ENCODE measurements at places on chromosomes 16 and 17. TPM values are rescaled to one million over a fixed set of nuclear protein-coding genes. Genes with fewer than 3 reads are reported as not detected.

GRCh38 chr17:51322390-51323029 is 62.2 kb downstream of the UTP18 start:
- no peak overlapping the region for H3K4me3 ChIP-seq
- peaks cover 7% of the 10 kb centered on the region for H3K27me3 ChIP-seq
- peak; percentile 43 for DNase-seq

GRCh38 chr16:75254359-75254837 is 3.0 kb upstream of the BCAR1 start:
- peaks cover 7% of the 10 kb centered on the region for H3K36me3 ChIP-seq
- H3K27ac ChIP-seq = peak overlapping the region; percentile 90
- peak; percentile 91 for DNase-seq
- peaks cover 11% of the 10 kb centered on the region for H3K27me3 ChIP-seq

- H3K4me3 ChIP-seq = no peak overlapping the region
- H3K27ac ChIP-seq = no peak overlapping the region
- no peaks in the 10 kb centered on the region for H3K4me1 ChIP-seq
- no peaks in the 10 kb centered on the region for H3K36me3 ChIP-seq
- DNase-seq = no peak
Measured at GRCh38 chr16:89693289-89693731, 6.8 kb downstream of the CDK10 start.

DNA sequence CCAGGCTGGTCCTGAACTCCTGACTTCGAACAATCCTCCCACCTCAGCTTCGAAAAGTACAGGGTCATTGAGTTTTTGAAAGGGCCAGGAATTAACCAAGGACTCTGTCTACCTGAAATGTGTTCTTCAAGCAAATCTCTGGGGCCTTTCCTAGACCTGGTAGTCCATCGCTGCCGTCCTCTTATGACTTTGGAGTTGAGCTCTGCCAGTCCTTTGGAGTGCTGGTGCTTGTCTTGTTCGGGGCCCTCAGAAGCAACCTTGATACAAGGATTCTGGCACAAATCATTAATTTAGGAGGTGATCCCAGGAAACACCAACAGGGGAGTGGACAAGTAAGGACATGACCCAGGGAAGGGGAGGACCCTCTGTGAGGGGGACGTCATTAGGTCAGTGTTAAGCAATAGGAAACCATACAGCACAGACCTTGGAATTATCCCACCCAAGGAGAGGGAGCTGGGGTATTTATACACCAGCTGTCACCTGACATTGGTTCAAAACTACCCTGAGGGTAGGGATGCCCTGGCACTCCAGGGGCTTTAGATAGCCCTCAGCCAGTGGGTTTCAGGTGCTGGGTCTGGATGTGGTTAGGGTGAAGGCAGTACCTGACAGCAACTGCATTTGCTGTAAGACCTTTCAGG is 187.2 kb downstream of the FOXL1 start:
- DNase-seq = no peak
- no peak overlapping the region for H3K4me3 ChIP-seq
- peaks cover 42% of the 10 kb centered on the region for H3K4me1 ChIP-seq
- H3K27ac ChIP-seq = no peak overlapping the region
- no peaks in the 10 kb centered on the region for H3K36me3 ChIP-seq

Gene CHRNE
- not detected for total RNA-seq

Gene INCA1
- total RNA-seq = 1.0 TPM

Gene RUSF1
- total RNA-seq = 66.6 TPM

DNA sequence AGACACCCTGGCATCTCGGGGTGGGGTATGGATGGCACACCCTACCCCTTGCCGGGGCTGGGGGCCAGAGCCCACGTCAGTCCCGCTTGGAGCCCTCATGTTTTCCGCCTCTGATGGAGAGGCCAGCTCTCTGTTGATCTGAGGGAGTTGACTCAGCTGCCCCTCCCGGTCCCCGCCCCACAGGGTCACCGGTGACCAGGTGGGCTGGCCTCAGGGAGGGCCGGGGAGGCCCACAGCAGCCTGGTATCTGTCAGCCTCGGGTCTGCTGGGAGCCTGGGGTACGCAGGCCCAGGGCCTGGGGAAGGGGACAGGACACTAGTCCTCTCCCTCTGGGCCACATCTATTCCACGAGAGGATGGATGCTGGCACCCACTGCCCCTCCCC is 109.5 kb upstream of the CIBAR2 start:
- H3K27me3 ChIP-seq = peaks cover 2% of the 10 kb centered on the region
- H3K36me3 ChIP-seq = no peaks in the 10 kb centered on the region
- H3K4me3 ChIP-seq = no peak overlapping the region
- peaks cover 30% of the 10 kb centered on the region for H3K4me1 ChIP-seq
- H3K27ac ChIP-seq = 0 out of 2 replicates have a peak overlapping the region, but pooled peaks have one; percentile 62

DNA sequence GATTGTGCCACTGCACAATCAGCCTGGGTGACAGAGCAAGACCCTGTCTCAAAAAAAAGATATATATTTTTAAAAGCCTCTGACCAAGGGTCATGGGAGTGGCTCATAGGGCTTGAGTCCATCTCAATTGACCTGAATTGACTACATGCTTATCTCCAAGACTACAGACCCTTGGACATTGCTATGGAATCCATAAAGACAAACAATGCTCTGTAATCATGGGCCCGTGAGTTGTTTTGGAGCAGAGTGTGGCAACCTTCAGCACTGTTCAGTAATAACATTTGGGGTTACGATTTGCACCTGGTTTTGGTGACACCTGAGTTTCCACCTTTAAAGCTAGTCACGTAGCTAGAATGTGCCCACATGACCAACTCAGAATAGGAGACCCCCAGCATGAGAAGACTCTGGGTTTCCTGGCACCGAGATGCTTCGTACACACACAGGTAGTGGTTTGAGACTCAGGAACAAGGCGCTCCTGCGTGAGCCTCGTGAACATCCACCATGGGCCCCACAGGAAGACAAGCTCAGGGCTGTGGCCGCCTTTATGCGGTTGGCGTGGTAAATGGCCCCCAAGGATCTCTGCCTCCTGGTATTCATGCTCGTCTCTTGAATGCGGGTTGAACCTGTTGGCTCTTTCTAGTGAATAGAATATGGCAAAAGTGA is 66.6 kb upstream of the RPH3AL start:
- H3K27me3 ChIP-seq = no peaks in the 10 kb centered on the region
- DNase-seq = no peak
- H3K27ac ChIP-seq = no peak overlapping the region

Gene CALB2
- total RNA-seq = not detected

GRCh38 chr16:79623824-79624223 is 23.3 kb upstream of the MAF start:
- H3K27me3 ChIP-seq = no peaks in the 10 kb centered on the region
- DNase-seq = no peak
- no peak overlapping the region for H3K27ac ChIP-seq
- no peaks in the 10 kb centered on the region for H3K36me3 ChIP-seq
- H3K4me1 ChIP-seq = no peaks in the 10 kb centered on the region

GRCh38 chr16:48432136-48432535 is 46.9 kb upstream of the SIAH1 start:
- no peak overlapping the region for H3K27ac ChIP-seq
- peaks cover 11% of the 10 kb centered on the region for H3K4me1 ChIP-seq
- H3K27me3 ChIP-seq = peaks cover 18% of the 10 kb centered on the region
- no peaks in the 10 kb centered on the region for H3K36me3 ChIP-seq
- H3K4me3 ChIP-seq = no peak overlapping the region

DNA sequence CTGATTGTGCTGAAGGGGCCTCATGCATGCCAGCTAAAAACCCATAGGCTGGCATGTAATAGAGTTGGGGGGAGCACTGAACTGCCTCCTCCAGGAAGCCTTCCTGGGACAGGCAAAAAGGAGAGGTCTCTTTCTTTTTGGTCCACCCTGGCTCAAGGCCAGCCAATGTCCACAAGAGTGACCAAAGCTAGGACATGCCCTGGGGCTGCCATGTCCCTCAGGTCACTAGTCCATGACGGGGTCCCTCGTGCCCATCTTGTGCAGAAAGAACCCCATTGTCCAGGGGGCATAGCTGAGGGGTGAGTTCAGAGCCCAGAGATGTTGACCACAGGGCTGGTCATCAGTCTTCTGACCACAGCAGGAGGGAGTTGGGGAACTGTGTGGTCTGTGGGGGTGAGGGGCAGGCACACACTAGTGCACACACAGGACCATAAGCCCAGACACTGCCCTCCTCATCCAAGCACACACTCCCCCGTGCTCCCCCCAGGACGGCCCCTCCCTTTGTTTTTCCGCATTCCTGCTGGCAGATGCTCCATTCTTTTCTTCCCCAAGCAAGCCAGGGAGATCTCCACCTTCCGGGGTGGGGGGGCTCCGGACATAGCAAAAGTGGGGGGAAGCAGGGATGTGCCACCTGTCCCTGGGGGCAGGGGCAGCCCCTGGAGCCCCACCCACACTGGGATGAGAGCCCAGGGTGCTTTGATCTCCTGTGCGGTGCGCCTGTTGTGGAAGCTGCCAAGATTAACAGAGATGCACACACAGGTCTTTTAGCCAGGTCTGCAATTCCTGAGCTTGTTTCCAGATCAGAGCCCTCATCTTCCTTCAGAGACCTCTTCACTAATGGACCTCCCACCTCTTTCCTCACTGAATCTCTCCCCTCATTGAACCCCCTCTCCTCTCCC is 25.2 kb upstream of the PHB1 start:
- DNase-seq = no peak
- H3K4me3 ChIP-seq = no peak overlapping the region
- peaks cover 52% of the 10 kb centered on the region for H3K27me3 ChIP-seq
- peaks cover 25% of the 10 kb centered on the region for H3K4me1 ChIP-seq

Gene CDH5
- not detected for total RNA-seq

DNA sequence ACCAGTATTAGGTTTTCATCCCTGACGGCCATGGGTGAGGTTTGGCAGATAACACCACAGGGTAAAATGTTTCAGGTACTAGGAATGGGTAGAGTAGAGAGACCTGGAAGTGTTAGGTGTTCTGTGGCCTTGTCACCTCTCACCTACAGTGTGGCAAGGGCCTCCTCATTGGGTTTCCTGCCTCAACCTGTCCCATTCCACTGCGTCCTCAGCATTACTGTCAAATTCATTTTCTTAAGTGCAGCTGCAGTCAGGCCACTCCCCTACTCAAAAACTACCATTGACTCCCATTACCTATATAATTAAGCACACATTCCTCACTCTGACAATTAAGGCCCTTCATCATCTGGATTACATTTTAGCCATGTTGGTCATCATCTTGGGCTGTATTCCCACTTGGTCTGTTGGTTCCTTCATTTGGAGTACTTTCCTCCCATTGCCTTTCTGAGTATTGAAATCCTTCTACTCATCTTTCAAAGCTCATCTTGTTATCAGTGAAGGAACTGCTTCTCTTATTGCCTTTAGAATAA is 64.5 kb downstream of the NUP88 start:
- peaks cover 16% of the 10 kb centered on the region for H3K36me3 ChIP-seq
- H3K4me1 ChIP-seq = peaks cover 8% of the 10 kb centered on the region
- H3K27me3 ChIP-seq = peaks cover 2% of the 10 kb centered on the region
- H3K4me3 ChIP-seq = no peak overlapping the region

- H3K4me3 ChIP-seq = no peak overlapping the region
- peaks cover 12% of the 10 kb centered on the region for H3K27me3 ChIP-seq
- H3K27ac ChIP-seq = no peak overlapping the region
- no peaks in the 10 kb centered on the region for H3K4me1 ChIP-seq
Measured at GRCh38 chr16:89071686-89072547, 21.7 kb upstream of the ACSF3 start.

Gene SPNS2
- not detected for total RNA-seq

Gene MRPL27
- total RNA-seq = 72.6 TPM

Gene CCL8
- not detected for total RNA-seq

DNA sequence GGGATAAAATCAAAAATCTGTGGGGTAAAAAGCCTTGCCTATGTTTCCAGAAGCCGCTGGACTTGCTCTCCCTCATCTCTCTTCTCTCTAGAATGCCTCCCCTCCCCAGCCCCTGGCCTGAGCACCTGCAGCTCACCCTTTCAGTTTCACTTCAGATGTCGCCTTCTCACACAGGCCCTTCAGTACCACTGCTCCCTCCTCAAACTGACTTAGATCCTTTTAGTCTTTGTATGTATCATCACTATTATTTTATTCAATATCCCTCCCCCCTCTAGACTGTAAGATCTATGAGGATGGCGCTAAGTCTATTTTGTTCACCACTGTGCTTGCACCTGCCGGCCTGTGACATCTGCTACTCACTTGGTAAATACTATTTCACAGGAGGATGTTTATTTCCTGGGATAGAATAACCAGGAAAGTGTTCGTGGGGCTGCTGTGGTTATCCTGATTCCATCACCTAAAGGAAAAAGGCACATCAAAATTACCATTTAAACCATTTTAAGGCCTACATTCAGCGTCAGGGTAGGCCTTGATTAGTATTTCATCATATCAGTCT is 122.3 kb downstream of the MRTFB start:
- peaks cover 36% of the 10 kb centered on the region for H3K4me1 ChIP-seq
- no peak for DNase-seq
- no peak overlapping the region for H3K27ac ChIP-seq

DNA sequence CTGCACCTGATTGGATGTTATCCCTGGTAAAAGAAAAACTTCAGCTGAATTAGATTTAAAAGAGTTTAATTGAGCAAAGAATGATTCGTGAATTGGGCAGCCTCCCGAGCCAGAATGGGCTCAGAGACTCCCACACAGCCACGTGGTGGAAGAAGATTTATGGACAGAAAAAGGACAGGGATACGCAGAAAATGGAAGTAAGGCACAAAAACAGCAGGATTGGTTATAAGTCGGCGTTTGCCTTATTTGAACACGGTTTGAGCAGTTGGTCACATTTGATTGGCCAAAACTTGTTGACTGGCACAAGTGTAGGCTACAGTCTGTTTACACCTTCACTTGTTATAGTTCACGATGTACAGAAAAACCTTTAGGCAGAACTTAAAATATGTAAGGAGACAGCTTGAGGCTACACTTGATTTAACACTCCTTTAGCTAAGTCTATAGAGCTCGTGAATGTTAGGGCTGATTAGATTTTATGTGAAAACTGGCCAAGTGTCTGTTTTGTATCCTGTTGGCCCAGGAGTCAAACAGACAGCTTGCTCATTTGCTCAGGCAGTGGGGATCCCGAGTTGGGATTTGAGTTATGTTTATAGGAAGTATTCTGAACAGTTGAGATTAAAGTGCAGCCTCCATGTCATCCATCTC is 119.5 kb upstream of the SHISA6 start:
- H3K4me3 ChIP-seq = no peak overlapping the region
- no peaks in the 10 kb centered on the region for H3K27me3 ChIP-seq
- H3K27ac ChIP-seq = no peak overlapping the region
- peaks cover 9% of the 10 kb centered on the region for H3K36me3 ChIP-seq

All from HFFc6 (cell line).